Cortex of kidney (tissue), 1 donor: ENCODE measurements at places on chromosomes 6 and 20.

GRCh38 chr6:158853072-158853879 is 34.1 kb upstream of the EZR start:
- DNase-seq, result no peak

GRCh38 chr6:85192186-85192585 is 257.7 kb upstream of the NT5E start:
- DNase-seq, result no peak

GRCh38 chr6:41593839-41594238 is 44.4 kb upstream of the MDFI start:
- DNase-seq, result no peak

- DNase-seq, result no peak
These were observed 4.2 kb downstream of the FOXC1 start for GRCh38 chr6:1613688-1614447.

GRCh38 chr6:89959883-89960282 is 65.6 kb downstream of the GJA10 start:
- DNase-seq, result no peak

DNA sequence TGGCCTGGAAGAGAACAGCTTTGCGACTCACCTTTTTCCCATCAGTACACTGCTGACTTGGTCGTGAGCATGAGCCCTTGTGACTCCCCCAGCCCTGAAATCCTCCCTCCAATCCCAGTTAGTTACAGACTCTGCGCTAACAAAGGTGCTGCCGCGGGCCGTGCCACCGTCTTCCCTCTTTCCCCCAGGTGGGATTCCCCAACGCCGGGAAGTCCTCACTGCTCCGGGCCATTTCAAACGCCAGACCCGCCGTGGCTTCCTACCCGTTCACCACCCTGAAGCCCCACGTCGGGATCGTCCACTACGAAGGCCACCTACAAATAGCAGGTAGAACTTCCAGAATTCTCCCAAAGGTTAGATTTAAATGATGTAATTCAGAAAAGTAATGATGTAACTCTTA is 16.1 kb downstream of the MTG2 start:
- no peak for DNase-seq

GRCh38 chr6:94089941-94090340 is 670.6 kb upstream of the EPHA7 start:
- DNase-seq, result no peak

DNA sequence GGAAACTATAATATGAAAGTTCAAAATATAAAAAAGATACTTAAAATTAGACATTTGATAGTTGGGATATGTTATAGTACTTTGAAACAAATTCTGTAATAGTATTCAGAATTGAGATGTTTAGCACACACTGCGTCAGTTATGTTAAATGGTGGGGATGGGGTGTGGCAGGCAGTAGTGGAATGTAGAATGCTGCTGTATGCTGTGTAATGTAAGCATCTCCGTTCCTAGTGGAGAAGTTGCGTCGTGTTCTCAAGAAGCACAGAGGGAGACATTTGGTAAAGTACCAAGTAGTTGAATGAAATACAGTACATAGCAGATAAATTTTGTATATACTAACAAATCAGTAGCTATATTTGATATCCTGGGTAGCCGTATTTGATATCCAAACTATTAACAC is 192.4 kb downstream of the ZFAND3 start:
- no peak for DNase-seq

DNA sequence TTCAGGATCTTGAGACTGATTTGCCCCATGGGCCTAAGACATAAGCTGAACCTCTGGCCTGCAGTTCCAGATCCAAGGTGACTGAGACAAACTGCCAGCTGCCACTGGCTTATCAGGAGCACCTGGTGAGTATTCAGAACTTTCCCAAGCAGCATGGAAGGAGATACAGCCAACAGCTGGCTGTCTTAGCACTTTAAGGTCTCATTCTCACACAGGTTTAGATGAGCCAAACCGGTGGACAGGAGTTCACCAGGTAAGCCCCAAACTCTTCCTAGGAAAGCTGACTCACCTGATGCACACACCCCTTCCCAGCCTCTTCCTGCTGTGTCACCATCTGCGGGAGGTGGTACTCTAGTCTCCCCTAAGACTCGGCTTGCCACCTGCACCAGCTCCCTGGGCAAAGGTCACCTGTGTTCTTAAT is at the start of gene BANF2:
Gene BANF2 (plus strand): TSS at position 36 of the 421 bp plus-strand sequence. CDS start 25,060 bp downstream, outside the sequence.
- no peak for DNase-seq

DNA sequence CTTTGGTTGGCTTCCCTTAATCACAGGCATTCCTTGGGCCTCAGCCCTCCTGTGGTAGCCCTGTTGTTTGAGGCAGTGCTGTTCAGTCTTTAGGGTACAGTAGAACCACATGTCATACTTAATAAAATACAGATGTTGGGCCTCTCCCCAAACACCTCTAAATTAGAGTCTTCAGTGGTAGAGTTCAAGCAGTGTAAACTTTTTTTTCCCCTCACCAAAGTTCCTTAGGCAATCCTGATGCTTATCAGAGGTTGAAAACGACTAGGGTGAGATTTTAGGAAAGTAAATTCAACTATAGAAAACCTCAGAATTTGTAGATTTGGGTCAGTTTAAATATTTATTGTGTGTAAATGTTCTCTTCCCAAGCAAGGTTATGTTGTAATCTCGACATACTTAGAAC is 44.6 kb downstream of the BLTP3A start:
- no peak for DNase-seq

DNA sequence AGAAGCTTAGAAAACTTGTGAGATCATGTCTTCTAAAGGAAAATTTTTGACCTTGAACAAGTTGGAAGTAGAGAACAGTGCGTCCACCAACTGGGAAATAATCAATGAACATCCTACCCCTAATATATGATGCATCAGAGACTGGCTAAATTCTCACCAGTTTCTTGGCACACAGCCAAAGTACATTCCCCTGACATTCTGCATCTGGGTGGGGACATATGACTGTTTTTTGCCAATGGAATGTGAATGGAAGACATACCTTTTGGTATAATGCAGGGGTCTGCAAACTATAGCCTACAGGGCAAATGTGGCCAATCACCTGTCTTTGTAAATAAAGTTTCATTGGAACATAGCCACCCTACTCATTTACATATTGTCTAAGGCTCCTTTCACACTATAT is 84.7 kb downstream of the HAO1 start:
- no peak for DNase-seq

GRCh38 chr6:34045771-34046170 is 100.1 kb downstream of the GRM4 start:
- no peak for DNase-seq

DNA sequence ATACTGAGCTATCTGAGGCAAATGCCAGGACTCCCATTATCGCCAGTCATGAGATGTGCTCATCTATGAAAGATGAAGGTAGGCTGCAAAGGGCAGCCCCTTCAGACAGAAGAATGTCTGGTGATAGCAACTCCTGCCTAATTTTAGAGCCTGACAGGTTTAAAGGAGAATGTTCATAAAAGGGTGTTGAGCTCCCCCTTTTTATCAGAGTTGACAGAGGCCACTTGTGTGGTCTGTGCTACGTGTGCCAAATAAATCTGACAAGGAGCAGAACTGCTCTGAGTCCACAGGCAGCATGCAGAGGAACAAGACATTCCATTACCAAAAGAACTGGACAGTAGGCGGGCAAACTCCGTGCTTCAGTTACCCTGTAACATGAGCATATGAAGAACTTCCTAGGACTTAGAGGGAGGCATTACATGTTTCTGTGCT is 101.8 kb downstream of the PREP start:
- no peak for DNase-seq

- no peak for DNase-seq
These were observed 23.7 kb upstream of the QKI start for GRCh38 chr6:163390770-163391169.

DNA sequence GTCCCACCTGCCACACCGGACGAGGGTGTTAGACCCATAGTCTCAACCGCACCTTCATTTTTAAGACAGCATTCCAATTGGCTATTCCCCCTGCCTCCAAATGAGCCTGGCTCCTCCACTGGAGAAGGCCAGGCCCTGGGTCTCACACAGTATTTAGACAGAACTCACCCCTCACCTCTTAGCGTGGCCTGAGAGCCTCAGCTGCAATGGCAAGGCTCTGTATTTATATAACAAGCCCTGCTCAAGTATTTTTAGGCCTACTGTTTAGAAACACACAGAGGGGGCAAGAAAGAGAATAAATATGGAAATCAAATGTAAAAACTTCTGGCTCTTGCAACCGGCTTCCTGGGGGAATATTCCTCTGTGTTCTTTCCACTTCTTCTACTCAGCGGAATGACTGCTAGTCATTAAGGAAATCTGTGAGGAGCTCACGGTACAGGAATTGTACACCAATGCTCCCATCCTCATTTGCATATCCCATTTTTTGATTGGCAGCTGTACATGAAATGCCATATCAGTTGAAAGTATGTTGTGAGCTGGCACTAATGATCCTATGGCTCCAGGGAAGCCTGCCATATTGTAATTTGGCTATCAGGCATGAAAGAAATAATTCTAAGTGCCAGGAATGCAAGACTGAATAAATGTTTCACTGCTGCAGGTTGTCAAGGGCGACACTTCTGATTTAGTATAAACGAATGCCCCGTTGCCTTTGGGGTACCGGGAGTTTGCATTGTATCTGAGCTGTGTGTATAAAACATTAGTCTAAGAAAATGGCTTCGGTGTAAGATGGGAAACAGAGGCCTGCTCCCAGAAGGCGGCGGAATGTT is 207.5 kb downstream of the ZNF217 start:
- DNase-seq, result no peak

- no peak for DNase-seq
These were observed 50.2 kb downstream of the HDAC2 start for GRCh38 chr6:113920663-113921267.

DNA sequence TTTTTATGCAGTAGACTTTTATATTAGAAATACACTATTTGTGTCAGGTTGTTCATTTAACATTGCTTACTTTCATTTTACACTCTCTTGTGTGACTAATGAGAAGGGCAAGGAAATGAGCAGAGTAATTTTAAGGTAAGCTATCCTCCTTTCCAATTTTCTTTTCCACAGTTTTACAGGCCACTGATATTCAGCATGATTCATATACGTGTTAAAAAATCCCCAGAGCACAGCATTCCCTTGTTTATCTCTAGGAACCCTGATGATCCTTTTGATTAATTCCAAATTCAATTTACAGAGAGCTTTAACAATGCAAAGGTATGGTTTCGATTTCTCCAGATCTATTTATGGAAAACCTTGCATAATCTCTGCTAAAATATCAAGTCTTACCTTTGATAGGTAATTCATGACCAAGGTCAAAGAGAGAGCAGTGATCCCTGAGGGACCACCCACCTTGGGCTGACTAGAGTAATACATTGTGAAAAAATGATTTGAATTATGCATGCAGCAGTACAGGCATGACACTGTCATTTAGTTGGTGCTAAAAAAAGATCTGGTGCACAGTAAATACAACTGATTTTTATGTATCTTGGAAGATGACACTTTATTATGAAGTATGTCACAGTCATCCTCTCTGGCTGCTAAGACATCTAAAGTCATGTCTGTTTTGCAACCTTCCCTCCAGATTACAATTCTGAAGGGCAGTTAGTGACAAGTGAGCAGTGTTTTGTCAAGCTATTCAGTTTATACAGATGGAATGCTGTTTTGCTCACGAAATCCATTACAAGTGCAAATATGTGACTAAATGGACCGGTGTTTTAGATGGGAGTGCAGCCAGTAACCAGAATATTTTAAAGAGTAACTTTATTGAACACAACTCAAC is 736.6 kb downstream of the EPHA7 start:
- no peak for DNase-seq
